K562 (cell line): ENCODE measurements at places on chromosomes 7 and 10. TPM values are rescaled to one million over a fixed set of nuclear protein-coding genes. Genes with fewer than 3 reads are reported as not detected.

GRCh38 chr10:122864901-122865300 lies 14.5 kb downstream of the FAM24B start:
- peaks cover 6% of the 10 kb centered on the region; the same call in 2 of the 3 replicates for H3K4me1 ChIP-seq
- no peak for DNase-seq
- no peaks in the 10 kb centered on the region for H3K27me3 ChIP-seq
- H3K27ac ChIP-seq, result no peak overlapping the region
- no peak overlapping the region for H3K4me3 ChIP-seq
- H3K36me3 ChIP-seq, result no peaks in the 10 kb centered on the region

DNA sequence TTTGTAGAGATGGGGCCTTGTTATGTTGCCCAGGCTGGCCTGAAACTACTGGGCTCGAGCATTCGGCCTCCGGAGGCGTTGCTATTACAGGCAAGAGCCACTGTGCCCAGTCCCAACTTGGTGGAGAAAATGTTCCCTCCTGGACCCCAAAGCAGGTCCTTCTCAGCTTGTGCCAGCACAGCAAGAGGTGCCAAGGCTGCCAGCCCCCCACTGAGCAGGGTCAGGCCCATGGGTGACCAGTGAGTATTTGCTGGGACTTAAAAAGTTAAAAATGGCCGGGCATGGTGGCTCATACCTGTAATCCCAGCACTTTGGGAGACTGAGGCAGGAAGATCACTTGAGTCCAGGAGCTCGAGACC lies 4.6 kb downstream of the MAFK start:
- no peaks in the 10 kb centered on the region for H3K27me3 ChIP-seq
- no peak overlapping the region for H3K4me3 ChIP-seq
- H3K4me1 ChIP-seq, result peaks cover 91% of the 10 kb centered on the region
- H3K36me3 ChIP-seq, result peaks cover 33% of the 10 kb centered on the region; the same call in 2 of the 3 replicates

- DNase-seq, result no peak
- peaks cover 29% of the 10 kb centered on the region; the same call in 2 of the 3 replicates for H3K36me3 ChIP-seq
- H3K27me3 ChIP-seq, result no peaks in the 10 kb centered on the region
Measured at GRCh38 chr7:582931-583330, 63.3 kb upstream of the PDGFA start.

GRCh38 chr10:75688506-75689300 lies 257.3 kb downstream of the LRMDA start:
- H3K4me3 ChIP-seq, result no peak overlapping the region
- no peaks in the 10 kb centered on the region for H3K36me3 ChIP-seq
- H3K27ac ChIP-seq, result no peak overlapping the region
- no peaks in the 10 kb centered on the region for H3K4me1 ChIP-seq

The NRG3 gene
- total RNA-seq, result not detected in 2 replicates

The SLC26A5 gene
- not detected in 2 replicates for total RNA-seq

The SFTPD gene
- 0.20 and 0.29 TPM in 2 replicates for total RNA-seq

The ERVW-1 gene
- not detected in 2 replicates for total RNA-seq

DNA sequence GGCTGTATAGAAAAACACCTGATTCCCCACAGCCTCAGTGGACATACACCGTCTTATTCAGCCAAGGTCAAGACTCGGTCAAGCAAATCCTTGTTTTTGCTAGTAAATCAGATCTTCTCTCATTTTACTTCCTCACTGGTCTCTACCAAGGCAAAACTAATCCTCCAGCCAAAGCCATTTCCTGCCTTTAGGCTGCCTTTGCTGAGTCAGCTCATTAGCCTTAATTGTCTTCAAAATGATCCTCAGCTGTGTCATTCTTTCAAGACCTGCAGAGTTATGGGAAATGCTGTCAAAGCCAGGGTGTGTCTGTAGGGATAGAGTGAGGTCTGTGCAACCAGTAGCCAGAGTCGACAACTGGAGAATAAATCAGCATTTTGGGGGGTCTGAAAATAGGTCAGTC lies 107.2 kb upstream of the FAM180A start:
- 0 out of 2 replicates have a peak, but pooled peaks cover 4% of the 10 kb centered on the region for H3K4me1 ChIP-seq
- H3K4me3 ChIP-seq, result no peak overlapping the region
- H3K36me3 ChIP-seq, result no peaks in the 10 kb centered on the region
- no peak for DNase-seq
- no peak overlapping the region for H3K27ac ChIP-seq

DNA sequence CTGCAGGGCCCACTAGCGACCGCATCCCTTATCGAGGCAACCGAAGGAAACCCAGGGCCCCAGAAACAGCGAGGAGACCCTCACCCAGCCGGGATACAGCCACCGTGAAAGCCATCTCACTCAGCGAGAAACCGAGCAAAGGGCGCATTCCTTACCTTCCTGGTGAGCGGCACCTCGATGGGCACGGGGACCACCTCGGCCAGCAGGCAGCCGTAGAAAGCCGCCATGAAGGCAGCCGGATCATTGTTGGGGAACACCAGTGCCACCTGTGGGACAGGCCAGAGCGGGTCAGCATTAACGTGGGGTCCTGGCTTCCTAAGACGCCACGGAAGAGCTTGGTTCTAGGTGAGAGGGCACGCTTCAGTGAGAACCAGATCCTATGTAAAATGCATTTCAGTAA lies 263.7 kb downstream of the ZMYND11 start:
- no peak overlapping the region for H3K27ac ChIP-seq
- DNase-seq, result no peak
- H3K4me1 ChIP-seq, result no peaks in the 10 kb centered on the region
- no peak overlapping the region for H3K4me3 ChIP-seq
- H3K27me3 ChIP-seq, result peaks cover 12% of the 10 kb centered on the region

DNA sequence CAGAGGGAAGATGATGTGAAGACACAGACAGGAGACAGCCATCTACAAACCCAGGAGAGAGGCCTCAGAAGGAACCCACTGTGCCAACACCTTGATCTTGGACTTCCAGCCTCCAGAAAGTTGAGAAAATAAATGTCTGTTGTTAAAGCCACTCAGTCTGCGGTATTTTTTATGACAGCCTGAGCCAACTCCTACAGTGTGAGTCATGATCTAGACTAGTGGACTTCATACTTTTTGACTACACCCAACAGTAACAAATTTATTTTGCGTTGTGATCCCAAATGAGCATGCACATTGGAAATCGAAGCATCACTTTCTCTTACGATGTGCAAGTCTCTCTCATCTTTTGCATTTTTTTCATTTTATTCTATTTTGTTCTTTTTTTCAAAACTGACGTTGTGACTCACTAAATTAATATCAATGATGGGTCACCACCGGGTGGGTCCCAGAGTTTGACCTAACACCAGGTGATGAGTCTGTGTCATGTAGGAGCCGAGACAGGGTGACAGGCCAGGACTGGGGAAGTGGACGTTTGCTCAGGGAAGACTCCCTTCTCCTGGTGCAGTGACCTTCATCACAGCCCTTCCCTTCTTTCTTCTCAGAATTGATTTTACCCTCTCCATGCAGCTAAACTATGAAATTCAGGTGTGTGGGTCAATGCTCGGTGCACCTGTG lies 28.9 kb downstream of the PHYH start:
- no peaks in the 10 kb centered on the region for H3K27me3 ChIP-seq
- H3K27ac ChIP-seq, result peak overlapping the region; percentile 52; the same call in 1 of the 3 replicates
- no peaks in the 10 kb centered on the region for H3K36me3 ChIP-seq
- no peak overlapping the region for H3K4me3 ChIP-seq
- peaks cover 24% of the 10 kb centered on the region for H3K4me1 ChIP-seq
